Left renal pelvis (tissue), 4 donors: ENCODE measurements at places on chromosomes 7 and 10. TPM values are rescaled to one million over a fixed set of nuclear protein-coding genes. Genes with fewer than 3 reads are reported as not detected.

GRCh38 chr7:75010036-75010435 lies 45.5 kb downstream of the CASTOR2 start:
- no peak for DNase-seq

GRCh38 chr10:124122211-124122610 lies 28.8 kb upstream of the CHST15 start:
- no peak for DNase-seq

DNA sequence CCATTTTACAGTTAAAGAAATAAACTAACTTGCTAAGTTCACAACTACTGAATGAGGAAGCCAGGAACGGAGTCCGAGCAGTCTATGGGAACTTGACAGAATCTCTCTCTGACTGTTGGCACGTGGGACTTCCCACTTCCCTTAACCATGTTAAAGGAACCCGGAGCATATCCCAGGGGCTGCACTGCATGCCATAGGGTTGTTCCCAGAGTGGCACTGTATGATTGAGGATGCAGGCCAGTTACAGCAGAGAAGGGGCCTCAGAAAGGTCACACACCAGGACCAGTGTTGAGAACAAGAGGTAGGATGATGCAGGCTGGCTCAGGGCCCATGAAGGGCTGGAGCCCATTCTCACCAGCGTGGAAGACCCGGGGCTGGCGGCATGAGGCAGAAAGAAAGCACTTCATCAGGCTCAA lies 201.8 kb downstream of the NSUN6 start:
- DNase-seq, result no peak

GRCh38 chr10:73772281-73773151 lies 9.3 kb upstream of the CHCHD1 start:
- DNase-seq, result peak; percentile 60

DNA sequence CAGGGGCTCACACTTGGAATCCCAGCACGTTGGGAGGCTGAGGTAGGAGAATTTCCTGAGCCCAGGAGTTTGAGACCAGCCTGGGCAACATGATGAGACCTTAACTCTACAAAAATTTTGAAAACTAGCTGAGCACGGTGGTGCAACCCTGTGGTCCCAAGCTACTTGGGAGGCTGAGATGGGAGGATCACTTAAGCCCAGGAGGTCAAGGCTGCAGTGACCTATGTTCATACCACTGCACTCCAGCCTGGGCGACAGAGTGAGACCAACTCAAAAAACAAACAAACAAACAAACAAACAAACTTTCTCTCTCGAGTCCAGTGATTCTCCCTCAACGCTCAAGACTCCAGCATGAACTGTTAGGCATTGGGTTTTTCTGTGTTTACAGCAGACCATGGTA lies 2.0 kb upstream of the TYSND1 start:
- DNase-seq, result no peak

GRCh38 chr10:132939957-132940790 lies 2.2 kb downstream of the CFAP46 start:
- DNase-seq, result no peak

DNA sequence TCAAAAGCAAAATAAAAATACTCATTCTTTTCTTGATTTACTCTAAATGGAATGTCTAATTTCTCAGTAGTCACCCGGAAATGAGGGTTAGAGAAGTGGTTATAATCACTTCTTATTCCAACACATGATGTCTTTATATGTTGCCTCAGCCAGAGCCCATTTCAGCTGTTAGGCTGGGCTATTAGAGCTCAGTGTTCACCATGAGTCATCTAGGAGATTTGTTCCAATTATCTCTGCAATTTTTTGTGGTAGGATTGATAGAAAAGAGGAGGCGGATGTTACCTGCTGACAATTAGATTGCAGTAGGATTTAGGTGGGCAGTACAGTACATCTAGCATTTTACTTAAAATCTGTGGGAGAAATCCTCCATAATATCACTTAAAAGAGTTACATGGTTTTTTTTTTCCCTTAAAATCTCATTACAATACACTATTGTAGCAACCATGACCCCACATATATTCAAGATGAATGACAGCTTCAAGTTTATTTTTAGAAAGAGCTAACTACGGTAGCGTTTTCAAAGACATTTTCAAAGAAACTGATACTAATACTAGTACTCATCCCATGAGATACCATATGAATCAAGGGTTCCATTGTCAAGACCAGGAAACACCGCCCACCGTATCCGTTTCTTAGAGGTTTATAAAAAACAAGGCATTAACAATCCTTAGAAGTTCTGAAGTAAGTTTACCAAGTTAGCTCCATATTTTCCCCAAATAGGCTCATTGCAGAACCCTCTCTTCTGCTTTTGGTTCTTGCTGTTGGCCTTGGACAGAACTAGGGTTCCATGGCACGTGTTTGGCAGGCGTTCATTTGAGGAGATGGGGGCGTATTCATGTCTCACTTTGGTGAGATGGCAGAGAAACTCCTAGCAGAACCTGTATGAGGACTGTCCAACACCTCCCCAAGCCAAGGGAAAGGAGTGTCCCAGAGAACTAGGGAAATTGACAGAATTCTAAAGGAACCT lies 10.4 kb downstream of the CPA2 start:
- no peak for DNase-seq

DNA sequence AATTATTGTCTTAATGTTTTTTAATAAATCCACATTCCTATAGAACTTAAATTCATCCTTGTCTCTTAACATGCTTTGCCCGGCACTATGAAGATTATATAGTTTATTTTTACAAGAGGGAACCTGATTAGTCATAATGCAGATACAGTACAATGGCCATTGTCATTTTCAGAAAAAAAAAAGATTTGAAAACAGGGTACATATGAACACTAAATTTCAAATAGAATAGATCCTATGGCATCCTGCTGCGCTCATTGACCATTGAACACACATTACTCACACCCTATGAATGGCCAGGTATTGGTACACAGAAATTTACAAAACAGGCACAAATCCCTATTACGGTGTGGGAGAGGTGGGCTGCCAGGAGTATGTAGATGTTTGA lies 2.0 kb upstream of the KLF6 start:
- DNase-seq, result no peak

DNA sequence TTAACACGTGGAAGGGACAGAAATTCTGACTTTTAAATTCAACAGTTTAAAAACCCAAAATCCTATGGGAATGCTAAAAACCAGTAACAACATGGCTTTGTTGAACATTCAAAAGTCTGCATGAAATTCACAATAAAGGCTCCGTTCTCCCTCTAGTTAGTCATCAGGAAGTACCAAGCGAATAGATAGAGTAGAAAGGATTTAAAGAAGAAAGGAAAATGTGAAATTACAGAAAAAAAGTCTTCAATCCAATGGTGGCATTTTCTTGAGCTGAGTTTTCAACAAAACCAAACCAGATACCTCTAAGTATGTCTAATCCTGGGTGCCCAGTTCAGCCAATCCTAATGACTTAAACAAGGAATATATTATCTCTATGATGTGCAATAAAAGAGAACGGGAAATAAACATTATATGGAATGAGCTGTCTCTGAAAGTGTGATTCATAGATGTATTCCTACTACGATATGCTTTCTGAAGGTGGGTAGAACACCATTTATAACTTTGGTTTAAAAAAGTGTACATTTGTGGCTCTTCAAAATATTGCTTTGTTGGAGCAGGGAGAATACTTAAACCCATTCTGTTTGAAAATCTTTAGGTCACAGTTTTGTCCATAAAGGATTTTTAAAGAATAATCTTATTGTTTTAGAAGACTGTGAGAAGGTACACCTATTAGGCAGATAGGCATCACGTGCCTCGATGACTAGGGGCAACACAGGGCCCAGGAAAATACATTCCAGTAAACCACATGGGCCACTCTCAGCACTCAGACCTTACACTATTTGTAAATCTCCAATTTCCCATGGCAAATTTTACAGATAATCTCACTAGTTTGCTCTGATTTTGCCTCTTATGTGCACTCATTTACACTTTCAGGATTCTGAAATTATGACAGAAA lies 87.7 kb downstream of the CUBN start:
- DNase-seq, result no peak

The FEZF1 gene
- polyA plus RNA-seq, result not detected

The CPA4 gene
- polyA plus RNA-seq, result 0.34 TPM

The H2BK1 gene
- polyA plus RNA-seq, result not detected

The ANKRD2 gene
- polyA plus RNA-seq, result 0.45 TPM
